ENCODE measurements at places on chromosomes 2 and 18.

DNA sequence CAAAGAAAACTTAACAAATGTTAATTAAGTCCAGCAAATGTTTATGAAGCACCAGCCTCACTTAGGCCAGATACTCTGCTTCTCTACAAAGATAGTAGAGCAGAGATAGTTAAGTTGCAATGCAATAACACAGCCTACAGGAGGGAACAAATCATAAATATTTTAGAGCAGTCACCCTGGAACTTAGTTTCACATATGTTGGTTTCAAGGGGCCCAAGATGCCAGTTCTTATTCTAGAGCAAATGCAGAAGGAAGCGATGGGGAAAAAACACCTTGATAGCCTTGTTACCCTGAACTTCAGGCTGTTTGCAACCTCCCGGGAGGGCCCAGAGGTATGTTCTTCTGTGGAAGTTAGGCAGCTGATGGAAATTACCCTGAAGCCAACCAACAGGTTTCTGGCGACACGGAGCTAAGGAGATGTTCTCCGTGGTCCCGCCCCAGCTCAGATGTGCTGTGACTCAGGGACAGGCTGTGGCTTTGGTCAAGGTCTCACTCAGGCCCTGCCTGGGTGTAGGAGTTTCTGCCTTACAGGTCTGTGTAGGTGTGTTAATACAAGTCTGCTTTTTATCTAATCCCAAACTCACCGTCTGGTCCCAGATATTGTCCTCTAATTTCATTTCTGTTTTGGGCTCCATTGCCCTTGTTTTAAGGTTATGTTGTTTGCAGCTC lies 3.8 kb downstream of the CTIF start:
- DNase-seq: no peak

- no peak for DNase-seq
Observed at GRCh38 chr18:44602380-44602779, 78.3 kb upstream of the SETBP1 start.

DNA sequence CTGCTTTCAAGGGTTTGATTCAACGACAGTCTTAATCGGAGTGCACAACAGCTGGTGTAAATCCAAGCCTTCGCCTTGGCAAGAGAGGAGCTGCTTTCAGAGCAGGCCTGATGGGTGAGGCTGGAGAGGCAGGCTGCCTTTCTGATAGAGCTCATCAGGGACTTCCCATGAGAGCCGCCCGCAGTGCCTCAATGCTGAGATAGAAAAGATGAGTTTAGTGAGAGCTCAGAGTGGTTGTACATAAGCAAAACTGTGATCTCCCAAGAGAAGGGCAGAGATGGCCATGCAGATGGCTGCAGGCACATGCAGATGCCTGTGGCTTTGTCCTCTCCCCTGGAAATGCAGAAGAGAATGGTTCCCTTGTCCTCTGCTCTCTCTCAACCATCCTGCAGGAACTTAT lies 122.1 kb downstream of the ARL4C start:
- DNase-seq: no peak

- DNase-seq: no peak
Observed at GRCh38 chr2:172211512-172211911, 108.8 kb upstream of the DLX2 start.

GRCh38 chr18:60044290-60045006 lies 144.7 kb downstream of the PMAIP1 start:
- no peak for DNase-seq

- DNase-seq: no peak
Observed at GRCh38 chr2:240929364-240930095, 23.4 kb downstream of the CROCC2 start.

- DNase-seq: no peak
Observed at GRCh38 chr2:146530886-146531285, 1313.9 kb upstream of the ACVR2A start.

DNA sequence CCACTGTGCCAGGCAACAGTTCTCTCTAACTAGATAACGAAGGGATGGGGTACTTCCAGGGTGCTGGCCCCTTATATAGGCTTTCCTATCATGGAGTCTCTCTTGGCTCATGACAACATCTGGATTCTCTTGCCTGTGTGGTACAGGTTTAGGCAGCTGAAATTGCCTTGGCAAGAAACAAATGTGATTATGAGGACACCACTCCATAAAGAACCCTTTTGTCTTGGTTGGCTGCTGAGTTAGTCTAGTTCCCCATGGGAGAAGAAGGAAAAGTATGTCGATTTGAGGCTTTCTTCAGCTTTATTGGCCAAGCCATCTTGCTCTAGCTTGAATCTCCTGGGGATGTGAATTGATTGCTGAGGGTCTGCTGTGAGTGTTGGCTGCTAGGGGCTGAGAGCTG lies 76.3 kb upstream of the ZCCHC2 start:
- DNase-seq: no peak

DNA sequence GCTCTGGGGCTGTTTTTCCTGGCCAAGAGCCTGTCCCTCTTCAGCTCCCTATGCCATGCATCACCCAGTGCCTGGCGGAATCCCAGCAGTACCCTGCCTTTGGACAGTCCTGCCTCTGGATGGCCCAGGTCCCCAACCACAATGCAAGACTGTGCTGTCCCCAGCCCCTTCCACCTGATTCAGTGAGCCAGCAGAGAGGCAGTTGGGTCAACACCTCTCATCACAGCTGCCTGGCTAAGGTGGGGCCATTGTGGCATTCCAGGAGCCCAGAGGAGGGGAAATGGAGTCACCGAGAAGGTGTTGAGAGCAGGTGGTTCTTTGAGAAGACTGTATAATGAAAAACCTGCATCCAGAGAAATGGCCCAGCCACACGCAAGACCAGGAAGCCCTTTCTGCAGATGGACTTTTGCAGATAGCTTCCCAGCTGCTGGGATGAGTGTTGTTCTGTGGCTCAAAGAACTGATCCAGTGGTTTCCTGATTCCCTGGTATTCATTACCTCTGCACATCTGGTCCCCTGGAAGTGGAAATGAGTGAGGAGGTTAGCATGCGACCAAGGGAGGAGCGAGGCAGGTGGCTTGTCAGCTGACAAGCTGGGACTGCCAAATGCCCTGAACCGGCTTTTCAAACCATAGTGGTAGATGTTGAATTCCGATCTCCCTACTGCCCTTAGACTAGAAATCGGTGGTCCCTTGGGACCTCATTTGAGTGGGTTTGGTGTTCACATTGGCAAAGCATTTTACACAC lies 1.7 kb upstream of the ASPRV1 start:
- no peak for DNase-seq
